ENCODE measurements at places on chromosomes 6 and 20.

GRCh38 chr6:19968201-19968600, 131.0 kb downstream of the ID4 start:
- DNase-seq: no peak

GRCh38 chr6:100176311-100176950, 182.4 kb upstream of the MCHR2 start:
- DNase-seq: no peak

GRCh38 chr6:18893540-18894269, 506.6 kb downstream of the RNF144B start:
- no peak for DNase-seq

GRCh38 chr20:20317621-20318364, 50.1 kb upstream of the INSM1 start:
- DNase-seq: no peak

DNA sequence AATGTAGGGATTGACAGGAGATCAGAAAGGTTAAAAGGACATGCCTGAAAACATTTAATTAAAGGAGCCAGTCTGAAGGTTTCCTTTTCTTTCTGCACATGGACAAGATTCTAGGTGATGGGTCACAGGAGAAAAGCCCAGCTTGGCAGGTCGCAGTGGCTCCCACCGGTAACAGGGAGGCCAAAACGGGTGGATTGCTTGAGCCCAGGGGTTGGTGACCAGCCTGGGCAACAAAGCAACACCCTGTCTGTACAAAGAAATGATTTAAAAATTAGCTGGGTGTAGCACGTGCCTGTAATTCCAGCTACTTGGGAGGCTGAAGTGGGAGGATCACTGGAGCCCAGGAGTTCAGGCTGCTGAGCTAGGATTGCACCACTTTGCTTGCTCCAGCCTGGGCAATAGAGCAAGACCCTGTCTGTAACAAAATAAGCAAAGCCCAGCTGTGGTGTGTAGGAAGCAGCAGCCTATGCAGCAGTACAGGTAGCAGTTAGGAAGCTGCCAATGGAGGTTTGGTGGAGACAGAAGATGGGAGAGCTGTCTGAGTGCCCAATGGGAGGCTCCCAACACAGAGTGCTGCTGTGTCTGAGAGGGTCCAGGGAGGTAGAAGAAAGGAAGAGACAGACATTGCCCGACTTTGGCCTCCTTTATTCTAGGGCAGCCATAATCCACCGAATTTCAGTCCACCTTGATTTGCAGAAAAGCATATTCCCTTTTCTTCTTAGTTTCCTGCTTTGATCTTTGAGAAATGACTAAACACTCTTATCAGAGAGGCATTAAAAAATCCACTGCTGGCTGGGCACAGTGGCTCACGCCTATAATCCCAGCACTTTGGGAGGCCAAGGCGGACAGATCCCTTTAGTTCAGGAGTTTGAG, 7.1 kb upstream of the AP5S1 start:
- DNase-seq: no peak

DNA sequence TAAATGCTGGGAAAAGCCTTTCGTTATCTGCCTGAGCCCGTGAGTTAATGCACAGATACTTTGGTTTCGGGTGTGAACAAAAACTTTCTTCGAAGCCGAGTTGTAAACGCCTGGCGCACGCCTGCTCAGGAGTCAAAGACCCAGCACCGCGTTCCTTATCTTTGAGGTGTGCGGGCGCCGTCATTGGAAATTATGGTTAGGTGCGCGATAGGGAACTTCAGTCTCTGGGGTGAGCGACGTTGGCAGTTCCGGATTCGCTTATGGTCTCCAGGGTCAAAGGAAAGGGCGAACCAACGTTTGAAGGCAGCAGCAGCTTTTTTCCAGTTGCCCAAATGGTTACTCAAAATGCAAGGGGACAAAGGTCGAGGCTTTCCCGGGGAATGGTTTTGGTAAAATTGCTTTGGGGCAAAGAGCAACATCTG, 853 bp downstream of the SLC22A3 start:
- no peak for DNase-seq

DNA sequence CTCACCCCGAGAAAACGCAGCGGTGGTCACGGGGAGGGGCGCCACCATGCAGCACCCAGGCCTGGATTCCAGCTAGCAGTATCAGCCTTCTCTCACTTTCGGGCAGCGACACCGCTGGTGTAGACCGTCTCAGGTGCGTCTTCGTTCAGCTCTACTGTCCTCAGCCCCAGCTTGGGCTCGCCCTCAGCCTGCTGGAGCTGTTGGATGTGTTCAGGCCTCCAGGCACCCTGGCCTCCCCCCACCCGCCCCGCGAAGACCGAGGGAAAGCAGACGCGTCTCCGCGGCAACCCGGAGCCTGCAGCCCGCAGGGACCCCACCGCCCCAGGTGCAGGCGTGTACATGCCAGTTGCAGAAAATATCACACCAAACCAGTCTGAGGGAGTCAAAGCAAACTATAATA, 60.8 kb upstream of the CARMIL1 start:
- DNase-seq: no peak

GRCh38 chr6:92169506-92169905, 1249.9 kb downstream of the EPHA7 start:
- DNase-seq: no peak

DNA sequence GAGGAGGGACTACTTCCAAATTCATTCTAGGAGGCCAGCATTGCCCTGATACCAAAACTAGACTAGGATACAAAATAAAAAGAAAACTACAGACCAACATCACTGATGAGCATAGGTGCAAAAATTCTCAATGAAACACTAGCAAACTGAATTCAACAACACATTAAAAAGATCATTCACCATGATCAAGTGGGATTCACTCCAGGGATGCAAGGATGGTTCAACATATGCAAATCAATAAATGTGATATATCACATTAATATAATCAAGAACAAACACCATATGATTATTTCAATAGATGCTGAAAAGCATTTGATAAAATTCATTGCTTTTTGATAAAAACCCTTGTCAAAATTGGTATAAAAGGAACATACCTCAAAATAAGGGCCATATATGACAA, 10.2 kb downstream of the PGBD1 start:
- no peak for DNase-seq

DNA sequence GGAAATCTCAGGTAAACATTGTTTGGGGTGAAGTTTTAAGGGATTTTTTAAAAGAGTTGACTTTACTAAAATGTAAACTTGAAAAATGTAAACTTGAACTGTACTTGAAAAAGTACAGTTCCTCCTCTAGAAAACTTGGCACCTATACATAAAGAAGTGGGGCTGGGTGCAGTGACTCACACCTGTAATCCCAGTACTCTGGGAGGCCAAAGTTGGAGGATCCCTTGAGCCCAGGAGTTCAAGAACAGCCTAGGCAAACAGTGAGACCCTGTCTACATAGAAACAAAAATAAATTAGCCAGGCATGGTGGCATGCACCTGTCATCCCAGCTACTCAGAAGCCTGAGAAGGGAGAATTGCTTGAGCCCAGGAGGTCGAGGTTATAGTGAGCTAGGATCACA, 7.2 kb downstream of the BTBD9 start:
- DNase-seq: no peak

DNA sequence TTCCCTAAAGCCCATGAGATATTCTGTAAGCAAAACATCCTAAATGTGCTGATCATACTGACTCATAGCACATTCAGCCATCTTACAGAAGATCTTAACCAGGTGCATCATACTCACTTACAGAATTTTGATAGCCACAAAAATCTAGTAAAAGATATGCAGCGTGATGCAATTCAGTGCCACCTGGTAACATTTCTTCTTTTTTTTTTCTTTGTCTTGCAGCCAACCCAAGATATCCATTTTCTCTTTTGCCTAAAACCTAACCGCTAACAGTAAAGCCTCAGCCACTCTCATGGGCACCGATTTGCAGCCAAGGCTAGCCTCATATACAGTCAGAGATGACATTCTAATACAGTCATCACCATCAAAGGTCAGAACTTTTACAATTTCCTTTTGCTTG, 293.3 kb downstream of the HACE1 start:
- no peak for DNase-seq

DNA sequence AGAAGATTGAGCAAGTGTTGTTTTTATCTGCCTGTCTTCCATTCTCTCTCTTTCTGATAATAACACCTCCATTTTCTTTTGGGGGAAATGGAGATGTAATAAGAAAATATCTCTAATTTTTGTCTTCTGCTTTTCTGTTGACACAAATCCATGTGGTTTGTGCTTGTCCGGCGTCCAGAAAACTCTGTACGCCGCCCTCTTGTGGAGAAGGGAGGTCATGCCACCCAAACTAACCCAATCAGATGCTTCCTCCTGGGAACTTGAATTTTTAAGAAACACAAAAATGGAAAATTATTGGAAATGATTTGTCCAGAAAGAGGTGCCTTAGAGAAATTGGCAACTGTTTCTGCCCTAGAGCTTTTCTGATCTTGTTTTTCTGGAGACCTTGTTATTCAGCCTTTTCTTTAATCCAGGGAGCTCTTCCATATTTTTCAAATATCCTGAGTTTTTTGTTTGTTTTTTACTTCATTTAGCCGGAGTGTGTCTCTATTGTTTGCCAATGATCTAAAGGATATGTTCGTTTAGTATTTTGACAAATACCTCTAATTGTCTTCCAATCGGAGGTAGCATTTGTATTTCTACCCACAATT, 17.8 kb upstream of the FNDC1 start:
- peak; percentile 23 for DNase-seq

DNA sequence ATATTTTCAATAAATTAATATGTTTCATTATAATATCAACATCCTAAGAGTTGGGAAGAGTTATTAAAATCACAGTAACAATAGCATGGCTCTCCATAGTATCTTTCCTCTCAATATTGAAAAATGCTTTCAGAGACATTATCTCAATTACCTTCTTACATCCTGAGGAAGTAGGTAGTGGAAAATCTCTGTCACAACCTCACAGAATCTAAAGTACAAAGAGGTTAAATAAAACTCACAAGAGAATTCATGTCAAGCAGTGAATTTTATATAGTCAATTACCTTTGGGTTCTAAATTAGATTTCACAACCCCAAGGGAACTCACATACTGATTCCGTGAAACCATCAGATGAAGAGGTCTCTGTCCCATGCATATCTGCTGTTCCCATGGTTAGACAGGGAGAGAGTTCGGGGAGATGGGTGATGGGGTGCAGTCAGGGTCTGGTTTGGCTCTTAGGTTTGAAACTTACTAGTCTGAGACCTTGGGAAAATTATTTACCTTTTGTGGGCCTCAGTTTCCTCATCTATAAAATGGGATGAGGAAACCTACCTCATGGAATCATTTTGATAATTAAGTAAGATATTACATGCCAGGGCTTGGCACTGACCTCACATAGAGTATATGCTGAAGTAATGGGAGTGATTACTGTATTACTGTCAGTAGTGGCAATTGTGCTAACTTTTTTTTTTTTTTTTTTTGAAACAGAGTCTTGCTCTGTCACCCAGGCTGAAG, 74.0 kb upstream of the SNX9 start:
- no peak for DNase-seq

GRCh38 chr6:29011276-29011734, 6.2 kb upstream of the ZNF311 start:
- peak; percentile 19 for DNase-seq

- DNase-seq: no peak
These were observed 201.6 kb upstream of the JARID2 start for GRCh38 chr6:15044146-15044882.

DNA sequence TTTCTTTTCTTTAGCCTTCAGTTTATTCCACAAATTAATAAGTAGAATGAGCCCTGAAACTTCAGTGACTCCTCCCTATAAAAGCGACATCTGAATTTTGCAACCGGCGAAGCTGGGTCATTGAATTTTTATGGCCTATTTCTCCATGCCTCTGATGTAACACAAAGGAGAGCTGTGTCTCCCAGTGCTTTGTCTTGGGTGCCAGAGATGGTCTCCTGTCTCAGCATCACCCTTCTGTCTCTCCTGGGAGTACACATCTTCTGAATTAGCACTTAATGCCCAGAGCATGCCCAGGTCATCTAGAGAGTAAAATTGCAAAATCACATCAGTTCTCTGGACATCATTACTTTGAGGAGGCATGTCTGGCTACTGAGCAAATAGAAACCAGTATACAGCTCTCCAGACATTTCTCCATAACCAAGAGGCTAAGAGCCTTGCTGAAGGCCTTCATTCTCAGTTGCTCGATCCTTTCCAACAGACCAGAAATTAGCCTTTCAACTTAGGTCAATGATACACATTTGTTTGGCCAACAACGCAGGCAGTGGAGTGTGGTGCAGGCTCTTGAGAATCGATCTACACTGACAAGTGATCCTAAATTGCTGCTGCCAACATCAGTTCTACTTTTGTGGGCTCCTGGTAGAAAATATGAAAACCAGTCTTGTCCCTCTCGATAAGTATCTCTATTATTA, 176.0 kb upstream of the FOXQ1 start:
- DNase-seq: no peak

- no peak for DNase-seq
These were observed 18.8 kb downstream of the MAFB start for GRCh38 chr20:40670253-40670652.

GRCh38 chr6:87905101-87905641, 142.5 kb upstream of the SPACA1 start:
- no peak for DNase-seq

GRCh38 chr6:106981926-106982325, 7.4 kb upstream of the CD24 start:
- DNase-seq: no peak

- DNase-seq: no peak
These were observed 63.7 kb downstream of the IGF2R start for GRCh38 chr6:160032538-160032937.

DNA sequence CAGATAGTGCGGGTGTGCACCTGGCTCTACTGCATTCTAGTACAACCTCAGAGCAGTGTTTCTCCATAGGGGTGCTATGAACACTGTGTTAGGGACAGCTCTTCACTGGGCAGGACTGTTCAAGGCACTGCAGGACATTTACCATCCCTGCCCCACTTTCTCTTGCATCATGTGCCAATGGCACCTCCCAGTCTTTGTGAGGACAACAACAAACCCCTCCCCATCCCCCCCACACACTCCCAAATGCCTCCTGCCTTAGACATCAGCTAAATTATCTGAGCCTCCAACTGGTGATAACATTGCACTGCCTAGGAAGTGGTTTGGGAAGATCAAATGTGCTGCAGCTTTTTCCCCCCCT, 98.9 kb downstream of the FYN start:
- DNase-seq: no peak

GRCh38 chr6:48111575-48111974, 578 bp upstream of the PTCHD4 start:
- no peak for DNase-seq

DNA sequence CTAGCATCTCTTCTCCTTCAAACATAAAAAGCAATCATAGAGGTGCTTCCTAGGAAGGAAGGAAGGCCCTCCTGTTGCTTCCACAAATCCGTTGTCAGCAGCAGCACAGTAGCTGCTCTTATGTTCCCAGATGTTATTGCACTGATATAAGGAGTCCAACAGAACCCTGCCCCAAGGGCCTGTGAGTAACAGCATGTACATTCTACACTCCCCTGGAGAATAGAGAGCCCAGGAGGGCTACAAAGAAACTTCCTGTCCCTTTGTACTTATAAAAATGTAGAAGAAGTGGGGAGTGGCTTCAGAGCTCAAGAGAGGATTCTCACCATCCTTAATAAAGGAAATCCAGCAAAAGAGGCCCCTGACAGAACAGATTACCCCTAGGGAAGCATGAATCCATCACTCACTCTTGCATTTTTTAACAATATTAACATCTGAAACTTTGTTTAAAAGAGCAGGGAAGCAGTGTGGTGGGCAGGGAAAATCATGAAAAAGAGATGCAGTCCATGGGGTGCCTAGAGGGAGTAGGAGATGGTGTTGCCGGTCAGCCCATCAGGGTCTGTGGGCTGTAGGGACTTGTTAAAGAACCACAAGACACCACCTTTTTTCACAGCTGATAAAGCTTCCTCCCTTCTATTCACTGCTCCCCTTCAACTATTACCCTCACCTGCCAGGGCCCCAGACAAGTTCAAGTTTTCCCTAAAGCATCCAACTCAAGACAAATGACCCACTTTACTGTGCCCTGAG, 104.5 kb upstream of the ADGRF1 start:
- no peak for DNase-seq

- DNase-seq: no peak
These were observed 3.4 kb downstream of the TCFL5 start for GRCh38 chr20:62858058-62858830.

All from stimulated activated naive CD8-positive, alpha-beta T cell treated with anti-CD3 and anti-CD28 coated beads, Interleukin-15, amount 100 ng/mL, for 72 hours (primary cell).